ENCODE measurements at places on chromosomes 16 and 17. TPM values are rescaled to one million over a fixed set of nuclear protein-coding genes. Genes with fewer than 3 reads are reported as not detected.
A peak's percentile ranks its signal among the peaks of the same experiment; 100 is the strongest.

GRCh38 chr16:35543486-35543885 is 2084.1 kb downstream of the TP53TG3F start:
- no peak for DNase-seq

ZFP90 gene
- 19.1 TPM for total RNA-seq

HS3ST3B1 gene
- 14.4 TPM for total RNA-seq

SLC38A8 gene
- total RNA-seq, result not detected

KRT39 gene
- not detected for total RNA-seq

C16orf46 gene
- 1.1 TPM for total RNA-seq

- peak; percentile 71 for DNase-seq
Measured at GRCh38 chr17:57875290-57876022, 25.6 kb upstream of the MRPS23 start.

TMEM98 gene
- 86.1 TPM for total RNA-seq

CRHR1 gene
- total RNA-seq, result 0.56 TPM

- DNase-seq, result no peak
Measured at GRCh38 chr16:67339453-67339852, 12.8 kb downstream of the LRRC36 start.

CCL23 gene
- not detected for total RNA-seq

- peak; percentile 70 for DNase-seq
Measured at GRCh38 chr17:49899191-49899485, 51.3 kb upstream of the TAC4 start.

MSLN gene
- not detected for total RNA-seq

MSRB1 gene
- total RNA-seq, result 34.1 TPM

- no peak for DNase-seq
Measured at GRCh38 chr16:4683255-4684057, 9.9 kb upstream of the NUDT16L1 start.

GRCh38 chr17:45979137-45979536 is 19.9 kb upstream of the STH start:
- no peak for DNase-seq

- DNase-seq, result no peak
Measured at GRCh38 chr17:45246861-45247428, 14.9 kb downstream of the SPATA32 start.

DNA sequence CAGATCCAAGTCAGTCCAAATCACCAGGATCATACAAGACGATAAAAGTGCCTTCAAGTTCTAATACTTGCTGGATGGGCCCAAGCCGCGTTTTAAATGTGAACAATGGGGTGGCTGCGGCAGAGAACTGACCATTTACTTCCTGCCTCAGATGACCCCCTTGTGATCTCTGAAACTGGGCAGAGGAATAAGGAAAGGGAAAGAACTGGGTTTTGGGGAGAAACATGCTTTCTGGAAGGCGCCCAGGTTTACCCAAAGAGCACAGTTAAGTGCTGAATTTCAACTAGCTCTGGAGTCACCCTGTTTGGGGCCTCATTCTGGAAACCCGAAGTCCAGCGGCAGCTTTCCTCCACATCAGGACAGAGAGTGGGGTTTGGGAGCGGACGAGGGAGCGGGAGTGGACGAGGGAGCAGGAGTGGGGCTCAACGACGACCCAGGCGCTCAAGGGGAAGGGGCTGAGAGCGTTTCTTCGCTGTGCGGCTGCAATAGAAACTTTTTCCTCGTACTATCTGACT is 1.6 kb downstream of the FAM20A start:
- no peak for DNase-seq

DNA sequence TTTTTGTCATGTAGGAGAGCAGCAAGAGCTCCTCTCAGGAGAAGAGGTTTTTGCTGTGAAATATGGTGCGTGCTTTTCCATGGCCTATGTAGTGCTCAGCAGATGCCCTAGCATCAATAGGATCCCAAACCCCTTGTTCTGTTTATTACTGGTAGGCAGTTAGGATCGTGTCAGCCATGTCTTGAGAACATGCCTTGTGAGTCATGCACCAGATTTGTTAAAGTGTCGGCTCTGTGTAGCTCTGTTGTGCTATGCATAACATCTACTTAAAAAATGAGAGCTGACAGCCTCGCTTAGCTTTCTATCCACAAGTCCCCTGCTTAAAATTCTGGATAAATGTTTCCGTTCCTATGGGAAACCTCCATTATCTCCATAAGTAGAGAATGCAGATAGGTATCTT is 4.4 kb upstream of the EIF4A3 start:
- no peak for DNase-seq

DNA sequence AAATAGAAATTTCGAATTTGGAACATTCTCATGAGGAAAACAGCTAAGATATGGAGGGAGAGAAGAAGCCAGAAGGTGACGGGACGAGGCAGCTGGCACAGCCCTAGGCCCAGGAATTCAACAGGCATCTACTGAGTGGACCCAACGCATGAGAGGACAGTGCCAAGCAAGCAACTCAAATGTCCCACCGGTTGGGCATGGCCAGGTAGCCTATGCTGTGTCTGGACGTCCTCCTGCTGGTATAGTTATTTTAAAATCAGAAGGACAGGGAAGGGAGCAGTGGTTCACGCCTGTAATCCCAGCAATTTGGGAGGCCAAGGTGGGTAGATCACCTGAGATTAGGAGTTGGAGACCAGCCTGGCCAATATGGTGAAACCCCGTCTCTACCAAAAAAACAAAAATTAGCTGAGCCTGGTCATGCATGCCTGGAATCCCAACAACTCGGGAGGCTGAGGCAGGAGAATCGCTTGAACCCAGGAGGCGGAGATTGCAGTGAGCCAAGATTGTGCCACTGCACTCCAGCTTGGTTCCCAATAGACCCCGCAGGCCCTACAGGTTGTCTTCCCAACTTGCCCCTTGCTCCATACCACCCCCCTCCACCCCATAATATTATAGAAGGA is 2.0 kb downstream of the GH1 start:
- DNase-seq, result no peak

DNA sequence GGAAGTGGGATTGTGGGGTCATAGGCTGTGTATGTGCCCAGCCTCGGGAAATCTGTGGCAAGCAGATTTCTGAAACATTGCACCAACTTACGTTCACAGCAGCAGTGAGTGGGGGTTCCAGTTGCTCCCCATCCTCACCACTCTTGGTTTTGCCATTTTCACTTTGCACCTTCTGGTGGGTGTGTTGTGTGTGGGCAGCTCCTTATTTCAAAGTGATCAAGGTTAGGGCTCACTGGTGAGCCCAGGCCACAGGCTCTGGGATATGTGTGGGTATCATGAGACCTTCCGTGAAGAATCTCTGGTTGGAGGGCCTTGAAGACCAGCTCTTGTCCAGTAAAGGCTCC is 29.5 kb upstream of the PRM1 start:
- DNase-seq, result no peak

- peak; percentile 54 for DNase-seq
Measured at GRCh38 chr17:6831661-6832263, at the start of gene TEKT1. TSS of gene TEKT1 (minus strand) at chr17:6831729. CDS start at chr17:6830376, 1,353 bp downstream.

PRAC2 gene
- total RNA-seq, result not detected

GRCh38 chr17:35548978-35549377 is 11.5 kb upstream of the SLFN12L start:
- DNase-seq, result no peak

DNA sequence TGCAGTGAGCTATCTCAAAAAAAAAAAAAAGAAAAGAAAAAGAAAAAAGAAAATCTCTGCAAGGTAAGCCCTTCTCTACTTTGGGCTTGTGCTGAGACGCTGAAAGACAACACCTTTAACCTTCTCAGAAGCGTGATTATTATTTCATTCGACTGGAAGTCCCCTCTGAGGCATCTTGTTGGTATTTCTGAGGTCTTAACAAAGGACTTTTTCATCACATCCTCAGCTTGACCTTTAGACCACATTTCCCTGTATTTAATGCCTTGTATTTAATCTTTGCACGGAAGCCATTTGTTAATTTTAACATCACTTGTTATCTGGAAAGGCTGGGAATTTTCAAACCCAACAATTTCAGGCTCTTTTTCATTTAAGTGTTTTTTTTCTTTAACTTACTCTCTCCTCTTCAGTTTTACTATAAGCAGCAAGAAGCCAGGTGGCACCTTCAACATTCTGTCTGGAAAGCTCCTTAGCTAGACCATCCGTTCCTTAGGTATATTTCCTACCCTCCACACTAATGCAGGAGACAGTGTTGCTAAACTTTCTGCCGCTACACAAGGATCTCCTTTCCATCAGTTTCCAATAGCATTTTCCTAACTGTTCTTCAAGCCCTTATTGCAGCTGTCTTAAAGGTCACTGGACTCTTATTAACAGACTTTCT is 10.3 kb downstream of the KCTD13 start:
- DNase-seq, result no peak

SSTR5 gene
- 0.56 TPM for total RNA-seq

- DNase-seq, result no peak
Measured at GRCh38 chr16:69095193-69095592, 10.3 kb upstream of the HAS3 start.

USP7 gene
- 208 TPM for total RNA-seq

GRCh38 chr17:42049834-42050392 is 488 bp downstream of the C17orf113 start:
- no peak for DNase-seq

- DNase-seq, result peak; percentile 62
Measured at GRCh38 chr17:3012926-3013581, 50.4 kb downstream of the OR1D5 start.

TM4SF5 gene
- total RNA-seq, result not detected

PLLP gene
- 2.3 TPM for total RNA-seq

Data from H1 (cell line).